CD4-positive, alpha-beta T cell treated with Interleukin-2 at 100 ng/mL for 4 hours (primary cell): ENCODE measurements at places on chromosomes 12 and 14.

DNA sequence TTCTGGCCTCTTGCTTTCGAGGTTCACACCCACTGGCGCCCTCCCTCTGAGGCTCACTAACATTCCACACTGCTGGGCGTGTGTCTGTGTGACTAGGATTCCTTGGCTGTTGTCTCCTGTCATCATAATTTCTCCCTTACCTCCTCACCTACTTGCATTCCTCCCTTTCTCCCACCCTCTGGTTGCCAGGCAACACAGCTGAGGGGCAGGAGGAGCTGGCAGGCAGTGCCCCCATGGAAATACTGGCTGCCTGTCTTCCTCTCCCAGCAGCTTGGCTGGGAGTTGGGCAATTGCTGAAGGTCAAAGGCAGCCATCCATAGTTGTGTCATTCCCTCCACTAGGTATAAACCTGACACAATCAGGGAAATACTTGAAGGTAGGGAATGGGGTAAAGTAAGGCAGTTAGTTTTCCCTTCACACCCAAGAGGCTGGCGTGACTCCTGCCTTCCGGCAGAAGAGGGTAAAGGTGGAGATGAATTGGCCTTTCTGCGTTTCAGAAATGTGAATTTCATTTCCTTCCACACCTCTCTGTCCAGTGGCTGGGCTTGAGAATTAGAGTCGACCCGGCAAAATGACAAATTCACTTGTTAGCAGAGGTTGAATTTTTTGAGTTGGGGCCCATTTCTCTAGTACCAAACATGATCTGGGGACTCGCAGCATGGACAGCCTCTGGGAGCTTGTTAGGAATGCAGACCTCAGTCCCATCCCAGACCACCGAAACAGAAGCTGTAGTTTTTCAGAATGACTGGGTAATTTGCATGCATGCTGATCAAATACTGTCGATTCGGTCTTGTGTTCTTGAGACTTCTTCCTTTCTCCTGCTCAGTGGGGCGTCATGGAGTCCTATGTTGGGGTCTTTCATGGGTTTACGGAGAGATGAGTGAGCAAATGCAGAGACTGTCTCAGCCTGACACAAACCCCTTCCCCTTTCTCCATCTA is 24.3 kb upstream of the EMP1 start:
- DNase-seq: no peak

GRCh38 chr12:119685375-119685774 is 17.4 kb downstream of the PRKAB1 start:
- no peak for DNase-seq

DNA sequence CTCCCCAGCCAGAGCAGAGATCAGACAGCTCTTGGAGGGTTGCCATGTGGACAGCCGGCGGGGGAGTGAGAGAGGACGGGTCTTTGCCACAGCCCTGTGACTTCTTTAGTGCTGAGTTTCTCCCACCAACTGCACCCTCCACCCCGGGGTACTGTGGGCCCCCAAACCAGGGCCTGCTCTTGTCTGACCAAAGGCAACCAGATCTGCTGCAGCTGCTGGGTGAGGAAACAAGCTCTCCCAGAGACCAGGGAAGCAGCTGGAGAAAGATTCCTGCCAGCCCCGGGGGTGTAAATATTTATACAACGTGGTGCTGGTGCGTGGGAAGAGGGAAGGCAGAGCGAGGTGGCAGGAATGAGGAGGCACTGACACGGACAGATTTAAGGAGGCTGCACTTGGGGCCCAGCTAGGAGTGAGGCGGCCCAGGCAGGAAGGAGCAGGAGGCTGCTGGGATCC is 14.3 kb upstream of the ZFP36L1 start:
- DNase-seq: no peak

DNA sequence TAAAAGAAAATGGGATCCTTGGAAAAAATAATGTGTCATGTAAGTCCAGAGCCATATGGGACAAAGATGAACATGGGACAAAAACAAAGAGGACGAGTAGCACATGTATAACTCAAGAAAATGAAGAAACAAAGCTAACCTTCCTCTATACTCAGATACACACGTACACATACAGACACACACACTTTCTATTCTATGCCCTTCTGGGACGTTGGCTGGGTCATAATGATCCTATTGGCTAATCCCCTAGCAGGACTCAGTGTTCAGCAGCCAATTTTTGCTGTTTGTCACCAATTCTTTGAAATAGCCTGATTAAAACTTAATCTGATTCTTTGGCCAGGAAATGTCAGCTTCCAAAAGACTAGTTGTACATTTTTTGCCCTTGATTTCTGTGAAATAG is 189.4 kb upstream of the FOXG1 start:
- no peak for DNase-seq

DNA sequence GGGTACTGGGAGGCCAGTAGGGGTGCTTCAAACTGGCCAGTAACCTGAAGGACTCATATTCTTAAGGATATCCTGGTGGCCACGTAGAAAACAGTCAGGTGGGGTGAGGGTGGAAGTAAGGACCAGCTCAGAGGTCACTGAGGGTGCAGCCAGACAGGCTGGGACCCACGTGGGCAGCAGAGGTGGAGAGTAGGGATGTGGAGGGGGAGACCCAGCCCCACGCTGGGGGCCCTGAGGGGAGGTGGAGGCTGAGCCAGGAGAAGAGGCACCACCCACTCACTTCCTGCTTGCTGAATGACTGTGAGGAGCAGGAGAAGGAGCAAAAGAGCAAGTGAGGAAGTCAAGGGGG is 12.6 kb upstream of the SERPINA3 start:
- DNase-seq: no peak

DNA sequence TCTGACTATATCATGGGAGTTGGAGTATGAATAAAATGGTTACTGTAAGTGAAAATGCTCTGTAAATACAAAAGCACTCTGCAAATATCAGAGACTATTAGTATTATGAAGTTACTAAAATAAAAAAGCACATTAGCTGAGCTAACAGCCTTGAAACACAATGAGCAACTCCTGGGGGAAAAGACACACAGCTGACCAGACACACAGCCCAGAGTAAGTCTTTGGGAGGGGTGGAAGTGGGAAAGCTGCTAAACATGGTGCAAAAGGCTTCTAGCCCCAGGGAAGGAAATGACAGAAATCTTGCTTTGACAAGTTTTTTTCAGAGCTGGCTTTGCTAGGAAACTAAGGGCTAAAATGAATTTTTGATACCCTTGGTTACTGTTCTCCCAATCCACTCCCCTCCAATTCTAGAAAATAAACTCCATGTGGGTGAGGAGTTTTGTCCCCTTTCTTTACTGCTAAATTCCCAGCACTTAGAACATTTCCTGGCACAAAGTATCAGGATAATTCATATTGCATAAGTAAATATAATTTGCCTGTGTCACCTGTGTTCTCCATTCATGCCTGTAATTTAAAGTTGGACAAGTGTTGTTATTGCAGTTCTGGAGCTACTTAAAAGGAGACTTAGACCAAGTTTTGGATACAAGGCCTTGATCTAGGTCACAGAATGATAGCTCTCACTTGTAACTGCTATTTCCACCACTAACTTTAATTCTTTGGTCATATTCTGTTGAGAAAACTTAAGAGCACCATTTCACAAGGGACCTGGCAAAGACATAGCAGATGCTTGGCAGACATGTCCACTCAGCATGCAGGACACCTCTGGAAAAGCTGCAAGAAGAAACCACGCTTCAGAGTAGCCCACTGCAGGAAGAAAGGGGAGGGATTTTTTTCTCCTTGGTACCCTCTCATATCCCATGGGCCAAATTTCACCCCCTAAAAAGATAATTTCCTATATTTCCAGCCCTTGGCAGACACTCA is 19.0 kb upstream of the RAB3IP start:
- DNase-seq: no peak

DNA sequence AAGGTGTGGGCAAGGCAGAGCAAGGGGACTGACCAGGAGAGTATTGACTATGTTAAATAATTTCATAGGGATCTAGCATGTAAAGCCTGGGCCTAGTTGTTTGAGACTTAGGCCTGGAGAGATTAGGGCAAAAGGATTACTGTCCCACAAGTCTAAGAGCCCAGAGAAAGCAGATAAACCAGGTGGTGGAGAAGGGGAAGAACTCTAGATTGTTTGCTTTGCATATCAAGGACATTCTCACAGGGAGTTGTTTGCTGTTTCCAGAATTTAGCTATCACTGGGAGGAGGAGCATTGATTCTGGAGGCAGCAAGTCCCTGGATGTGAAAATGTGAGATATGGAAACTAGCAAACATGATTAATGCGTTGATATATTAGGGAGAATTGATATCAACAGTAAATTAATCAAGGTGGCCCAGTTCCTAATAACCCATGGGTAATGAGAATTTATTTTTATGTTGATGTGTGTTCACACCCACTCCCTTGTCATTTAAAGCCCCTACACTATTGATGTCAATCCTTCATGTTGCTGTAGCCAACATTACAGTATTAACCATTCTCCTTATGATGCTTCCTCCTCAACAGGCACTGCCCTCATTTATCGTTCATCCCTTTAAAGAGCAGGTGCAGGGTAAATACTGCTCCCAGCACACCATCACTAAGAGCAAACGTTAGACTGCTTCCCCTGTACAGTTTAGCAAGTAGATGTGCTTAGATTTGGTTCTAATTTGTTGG is 1666.7 kb upstream of the FLRT2 start:
- DNase-seq: no peak

- no peak for DNase-seq
Observed at GRCh38 chr14:66503532-66503931, 4.4 kb upstream of the GPHN start.

- DNase-seq: no peak
Observed at GRCh38 chr12:116053479-116054200, 223.9 kb downstream of the MED13L start.

- DNase-seq: no peak
Observed at GRCh38 chr12:26845984-26846383, 13.0 kb upstream of the ITPR2 start.

GRCh38 chr14:84024231-84024820 is 1505.6 kb upstream of the FLRT2 start:
- no peak for DNase-seq

DNA sequence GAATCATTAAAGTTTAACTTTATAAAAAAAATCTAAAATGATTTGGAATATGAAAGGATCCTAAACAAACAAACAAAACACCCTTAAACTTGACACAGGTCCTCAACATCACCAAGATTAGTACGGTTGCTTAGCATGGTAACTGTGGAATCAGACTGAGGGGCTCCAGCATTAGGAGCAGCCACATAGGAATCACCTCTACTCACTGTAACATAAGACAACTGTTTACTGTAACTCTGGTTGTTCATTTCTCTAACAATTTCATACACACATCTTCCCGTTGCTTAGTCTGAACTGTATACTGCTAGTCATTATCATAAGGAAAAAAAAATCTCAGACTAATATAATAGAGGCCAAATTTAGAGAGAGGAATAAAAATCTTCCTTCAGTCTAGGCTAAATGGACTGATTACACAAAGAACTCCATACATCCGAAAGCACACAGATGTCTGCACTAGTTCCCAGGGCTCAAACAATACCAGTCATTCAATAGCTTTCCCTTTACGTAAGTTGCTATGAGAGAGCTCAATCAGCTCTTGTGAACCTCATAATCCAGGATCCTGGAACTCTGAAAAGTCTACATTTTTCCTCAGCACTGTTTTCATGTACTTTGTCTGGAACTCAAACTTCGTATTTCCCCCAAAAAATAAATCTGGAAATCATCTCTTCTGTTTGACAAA is 26.0 kb downstream of the LRP6 start:
- DNase-seq: no peak

DNA sequence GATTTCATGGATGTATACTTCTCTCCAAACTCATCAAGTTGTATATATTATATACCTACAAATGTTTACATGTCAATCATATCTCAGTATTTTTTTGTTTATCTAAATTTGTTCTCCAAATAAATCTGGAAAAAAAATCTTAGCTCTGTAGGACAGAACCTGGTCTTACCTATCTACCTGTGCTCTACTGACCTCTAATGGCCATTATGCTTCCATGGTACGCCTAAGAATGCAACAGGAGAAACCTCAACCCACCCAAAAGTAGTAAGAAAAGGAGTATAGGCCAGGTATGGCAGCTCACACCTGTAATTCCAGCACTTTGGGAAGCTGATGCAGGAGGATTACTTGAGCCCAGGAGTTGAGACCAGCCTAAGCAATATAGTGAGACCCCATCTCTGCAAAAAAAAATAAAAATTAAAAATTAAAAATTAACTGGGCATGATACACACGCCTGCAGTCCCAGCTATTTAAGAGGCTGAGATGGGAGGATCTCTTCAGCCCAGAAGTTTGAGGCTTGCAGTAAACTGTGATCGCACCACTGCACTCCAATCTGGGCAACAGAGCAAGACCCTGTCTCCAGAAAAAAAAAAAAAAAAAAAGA is 8.7 kb downstream of the OR11H4 start:
- DNase-seq: no peak

DNA sequence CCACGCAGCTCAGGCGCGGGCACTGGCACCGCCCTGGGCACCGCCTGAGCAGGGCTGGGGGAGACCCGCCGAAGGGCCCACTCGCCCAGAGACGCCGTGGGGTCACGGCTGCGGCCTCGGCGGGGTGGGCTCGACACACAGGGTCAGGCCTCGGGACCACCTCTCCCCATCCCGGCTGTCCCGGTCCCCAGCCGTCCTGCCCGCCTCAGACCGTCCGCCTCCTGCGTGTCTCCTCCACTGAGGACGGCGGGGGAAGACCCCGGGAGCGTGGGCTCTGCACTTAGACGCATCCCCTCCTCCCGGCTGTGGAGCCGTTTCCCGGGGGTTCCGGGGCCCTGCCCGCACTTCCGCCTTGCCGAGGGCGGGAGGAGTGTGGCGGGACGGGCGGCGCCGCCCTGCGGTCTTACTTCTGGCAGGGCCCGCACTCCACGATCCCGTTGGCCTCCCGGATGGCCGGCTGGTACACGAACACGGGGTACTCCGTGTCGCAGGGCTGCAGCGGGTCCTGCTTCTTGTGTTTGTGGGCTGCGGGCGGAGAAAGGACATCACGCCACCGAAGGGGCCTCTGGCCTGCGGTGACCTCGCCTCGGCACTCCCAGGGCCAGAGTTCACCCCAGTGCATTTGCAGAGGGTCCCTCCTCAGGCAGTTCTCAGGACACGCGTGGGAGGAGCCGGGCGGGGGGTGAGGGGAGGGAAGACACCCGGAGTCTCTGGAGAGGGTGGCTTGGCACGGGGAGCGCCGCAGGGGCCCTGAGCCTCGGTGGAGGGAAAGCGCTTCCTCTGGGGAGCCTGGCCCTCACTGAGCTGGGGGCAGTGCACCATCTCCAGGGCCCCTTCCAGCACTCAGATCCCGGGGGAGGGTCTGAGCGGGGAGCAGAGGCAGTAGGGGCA is 23.1 kb upstream of the LRTM2 start:
- DNase-seq: peak; percentile 52

- DNase-seq: no peak
Observed at GRCh38 chr14:88004506-88005036, 364 bp upstream of the GPR65 start.
